Activated naive CD8-positive, alpha-beta T cell treated with anti-CD3 and anti-CD28 coated beads, Interleukin-2, amount 50 U/mL, for 24 hours (primary cell): ENCODE measurements at places on chromosomes 6 and 20.

DNA sequence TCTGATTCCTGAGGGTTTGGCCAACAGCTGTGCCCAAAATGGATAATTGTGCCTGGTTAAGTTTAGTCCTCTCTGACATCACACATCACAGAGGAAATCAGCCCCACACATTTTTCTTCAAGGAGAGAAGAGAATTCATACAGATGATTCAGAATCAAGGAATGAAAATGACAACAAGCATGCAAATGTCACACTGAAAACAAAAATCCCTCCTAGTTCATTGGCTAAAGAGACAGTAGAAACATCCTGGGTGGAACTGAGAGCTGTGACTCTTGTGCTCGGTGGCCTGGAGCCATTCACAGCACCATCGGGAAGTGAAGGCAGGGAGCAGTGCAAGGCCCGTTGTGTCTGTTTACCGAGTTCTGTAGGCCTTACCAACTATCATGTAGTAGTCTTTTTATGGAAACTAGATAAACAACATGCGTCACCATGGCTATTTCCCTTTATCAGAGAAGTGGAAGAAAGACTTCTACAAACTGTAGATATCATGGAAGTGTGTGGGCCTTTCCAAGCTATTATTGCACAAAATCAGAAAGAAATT is 81.7 kb upstream of the TENT5A start:
- no peak for DNase-seq

- DNase-seq = no peak
Observed at GRCh38 chr6:27238010-27238983, 9.2 kb upstream of the PRSS16 start.

- no peak for DNase-seq
Observed at GRCh38 chr20:28562510-28562898, 2695.0 kb upstream of the DEFB115 start.

- DNase-seq = no peak
Observed at GRCh38 chr6:116797585-116797984, 31.3 kb downstream of the GPRC6A start.

GRCh38 chr6:119446115-119446554 is 96.6 kb upstream of the MAN1A1 start:
- no peak for DNase-seq

DNA sequence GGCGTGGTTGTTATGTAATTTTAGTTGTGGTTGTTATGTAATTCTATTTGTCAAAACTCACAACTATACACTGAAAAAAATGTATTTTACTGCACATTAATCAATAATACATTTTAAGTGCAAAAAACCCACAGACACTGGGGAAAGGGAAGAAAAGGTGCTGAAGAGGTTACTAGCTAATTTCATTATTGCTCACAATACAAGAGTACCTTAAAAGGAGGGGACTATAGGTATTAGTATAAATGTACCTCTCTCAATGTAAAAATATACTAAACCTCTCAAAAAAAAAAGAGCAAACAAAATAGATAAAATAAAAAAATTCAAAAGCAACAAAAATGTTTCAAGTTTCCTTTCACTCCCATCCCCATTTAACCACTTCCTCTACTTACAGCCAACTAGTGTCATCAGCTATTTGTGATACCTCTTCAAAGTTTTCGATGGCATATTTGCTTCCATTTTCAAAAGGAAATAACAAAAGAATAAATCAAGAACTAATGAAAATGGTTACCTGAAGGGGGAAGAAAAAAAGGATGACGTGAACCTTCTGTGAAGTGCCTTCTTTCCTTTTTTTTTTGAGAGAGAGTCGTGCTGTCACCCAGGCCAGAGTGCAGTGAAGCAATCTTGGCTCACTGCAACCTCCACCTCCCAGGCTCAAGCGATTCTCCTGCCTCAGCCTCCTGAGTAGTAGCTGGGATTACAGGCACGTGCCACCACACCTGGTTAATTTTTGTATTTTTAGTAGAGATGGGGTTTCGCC is 30.2 kb downstream of the RANBP9 start:
- DNase-seq = no peak

- DNase-seq = no peak
Observed at GRCh38 chr6:1502041-1502440, 107.7 kb upstream of the FOXC1 start.

DNA sequence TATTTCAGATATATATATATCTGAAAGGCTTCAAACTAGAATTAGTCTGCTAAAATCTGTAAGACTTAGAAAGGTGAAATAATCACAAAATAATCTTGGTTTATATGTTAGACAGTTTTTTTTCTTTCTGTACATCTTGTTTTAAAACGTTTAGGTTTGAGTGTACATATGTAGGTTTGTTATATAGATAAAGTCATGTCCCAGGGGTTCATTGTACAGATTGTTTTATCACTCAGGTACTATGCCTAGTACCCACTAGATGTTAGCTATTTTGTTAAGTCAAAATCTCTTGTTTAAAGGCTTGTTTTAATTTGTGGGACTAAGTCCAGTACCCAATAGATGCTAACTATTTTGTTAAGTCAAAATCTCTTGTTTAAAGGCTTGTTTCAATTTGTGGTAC is 1339.0 kb upstream of the CITED2 start:
- DNase-seq = no peak

DNA sequence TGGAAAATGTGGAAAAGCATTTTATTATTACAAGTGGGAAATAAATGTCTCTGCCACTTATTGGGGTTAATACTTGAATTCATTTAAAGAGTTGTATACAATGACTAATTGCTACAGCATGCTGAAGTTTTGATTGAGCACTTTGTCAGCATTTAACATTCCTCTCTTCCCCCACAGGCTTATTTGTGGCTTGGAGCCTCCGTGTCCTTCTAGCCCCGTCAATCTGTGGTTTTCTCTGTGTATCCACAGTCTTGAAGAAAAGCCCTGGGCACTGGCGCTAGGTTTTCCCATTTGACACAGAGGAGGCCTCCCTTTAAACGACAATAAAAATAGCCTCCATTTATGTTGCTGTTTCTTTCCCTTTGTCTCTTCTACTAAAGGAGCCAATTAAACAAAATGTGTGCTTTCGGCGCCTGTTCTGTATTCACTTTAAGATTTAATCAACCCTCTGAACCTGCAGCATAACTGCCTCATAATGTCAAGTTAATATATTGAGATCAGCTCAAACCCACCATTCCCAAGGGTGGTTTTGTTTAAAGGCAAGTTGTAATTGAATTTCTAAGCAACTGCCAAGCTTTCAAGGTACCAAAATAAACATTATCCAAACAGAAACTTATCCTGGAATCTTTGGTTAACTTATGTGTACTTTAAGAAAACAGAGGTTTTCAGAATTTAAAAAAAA is 326.6 kb upstream of the RNF24 start:
- no peak for DNase-seq

GRCh38 chr6:11656491-11656890 is 118.9 kb downstream of the TMEM170B start:
- no peak for DNase-seq

DNA sequence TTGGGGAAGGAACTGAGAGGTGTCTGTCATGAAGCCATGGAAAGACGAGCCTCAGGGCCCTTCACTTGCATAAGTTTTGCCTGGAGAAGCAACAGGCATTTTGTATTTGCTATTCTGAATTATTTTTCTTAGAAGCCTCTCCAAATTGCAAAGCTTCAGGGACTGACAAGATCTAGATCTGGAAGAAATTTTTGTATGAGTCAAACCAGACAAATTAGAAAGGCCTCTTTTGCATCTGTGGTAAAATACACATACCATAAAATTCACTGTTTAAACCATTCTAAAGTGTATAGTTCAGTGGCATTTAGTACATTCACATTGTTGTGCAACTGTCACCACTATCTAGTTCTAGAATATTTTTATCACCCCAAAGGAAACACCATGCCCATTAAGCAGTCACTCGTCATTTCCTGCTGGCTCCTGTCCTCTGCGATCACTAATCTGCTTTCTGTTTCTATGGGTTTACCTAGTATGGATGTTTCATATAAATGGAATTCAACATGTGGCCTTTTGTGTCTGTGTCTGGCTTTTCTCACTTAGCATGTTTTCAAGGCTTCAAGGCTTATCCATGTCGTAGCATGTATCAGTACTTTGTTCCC is 269.1 kb downstream of the PHF3 start:
- DNase-seq = no peak

GRCh38 chr20:21632735-21633053 is 72.8 kb upstream of the PAX1 start:
- no peak for DNase-seq

GRCh38 chr6:148343047-148343782 is 577 bp downstream of the SASH1 start:
- no peak for DNase-seq

GRCh38 chr6:79077715-79078074 is 359 bp downstream of the PHIP start:
- no peak for DNase-seq

DNA sequence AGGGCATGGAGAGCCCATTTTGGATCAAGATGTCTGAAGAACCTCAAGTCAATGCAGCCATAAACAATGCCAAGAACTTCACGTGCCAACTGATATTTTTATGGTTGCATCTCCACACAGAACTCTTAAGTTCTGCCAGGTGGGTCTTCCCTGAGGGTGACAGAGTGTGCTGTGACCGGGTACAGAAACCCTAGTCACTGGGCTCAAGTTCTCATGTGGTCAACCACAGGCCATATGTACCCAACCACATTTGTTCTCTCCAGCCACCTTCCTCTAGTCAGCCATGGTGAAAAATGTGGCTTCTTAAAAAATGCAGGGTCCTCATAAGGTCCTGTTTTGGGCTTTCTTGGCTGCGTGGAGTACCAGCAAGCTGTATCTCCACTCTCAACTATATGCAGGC is 48.9 kb downstream of the CLIC5 start:
- no peak for DNase-seq

DNA sequence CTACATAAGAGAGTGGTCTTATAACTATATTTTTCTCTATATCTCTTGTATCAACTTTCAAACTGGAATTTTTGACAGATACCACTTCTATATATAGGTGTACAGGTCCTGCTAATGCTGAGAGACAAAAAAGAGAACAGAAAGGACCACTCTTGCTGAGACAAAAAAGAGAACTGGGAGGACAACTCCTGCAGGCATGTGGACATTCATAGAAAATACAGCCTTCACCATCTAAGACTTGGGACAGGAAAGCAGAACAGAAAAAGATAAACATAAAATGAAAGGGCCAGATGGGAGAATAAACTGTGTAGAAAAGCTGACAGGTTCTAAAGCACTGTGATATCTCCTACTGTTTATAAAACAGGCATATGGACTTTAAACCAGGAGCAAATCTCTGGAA is 541.0 kb upstream of the ADGRB3 start:
- DNase-seq = no peak

- DNase-seq = no peak
Observed at GRCh38 chr6:110626442-110626841, 150.0 kb upstream of the SLC22A16 start.

DNA sequence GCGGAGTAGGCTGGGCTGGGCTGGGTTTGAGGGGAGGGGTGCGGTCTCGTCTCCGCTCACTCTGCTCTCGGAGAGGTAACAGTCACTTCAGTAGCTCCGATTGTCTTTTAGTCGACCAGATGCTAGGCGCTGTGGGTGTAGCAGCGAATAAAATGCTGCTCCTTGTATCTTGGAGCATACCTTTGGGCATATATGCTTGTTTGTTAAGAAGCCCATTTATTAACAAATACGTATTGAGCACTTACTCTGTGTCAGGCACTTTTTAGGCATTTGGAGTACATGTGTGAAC is 545 bp downstream of the ACTR5 start:
- peak; percentile 42 for DNase-seq

DNA sequence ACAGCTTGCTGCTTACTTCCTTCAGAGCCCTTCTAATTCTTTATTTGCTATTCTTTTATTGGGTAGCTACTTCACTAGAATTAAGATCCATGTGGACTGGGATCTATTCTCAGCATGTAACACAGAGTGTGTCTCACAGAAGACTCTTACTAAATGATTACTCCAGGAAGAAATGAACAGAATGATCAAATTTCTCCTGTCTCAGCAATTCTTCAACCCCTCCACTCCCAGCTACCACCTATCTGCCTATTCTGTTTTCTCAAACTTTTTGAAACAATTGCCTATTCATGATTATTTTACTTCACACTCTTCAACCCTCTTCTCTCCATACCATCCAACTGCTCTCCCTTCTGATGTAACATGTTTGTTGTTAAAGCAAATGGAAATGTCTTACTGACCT is 132.6 kb downstream of the BTBD9 start:
- no peak for DNase-seq

DNA sequence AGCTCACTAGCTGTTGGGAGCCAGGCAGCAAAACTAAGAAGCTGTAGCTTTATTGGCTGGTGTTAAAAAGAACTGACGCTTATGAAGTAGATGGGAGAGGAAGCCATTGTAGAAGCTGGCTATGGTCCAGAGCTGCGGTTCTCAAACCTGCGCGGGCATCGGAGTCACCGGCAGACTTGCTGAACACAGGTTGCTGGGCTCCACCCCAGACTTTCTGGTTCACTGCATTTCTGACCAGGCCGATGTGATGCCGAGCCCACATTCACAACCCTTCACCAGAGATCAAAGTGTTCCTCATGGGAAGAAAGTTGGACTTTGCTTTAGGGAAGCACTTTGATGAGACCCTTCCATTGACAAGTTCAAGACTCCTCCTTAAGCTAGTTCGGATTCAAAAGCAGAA is 231.6 kb downstream of the QKI start:
- DNase-seq = no peak

DNA sequence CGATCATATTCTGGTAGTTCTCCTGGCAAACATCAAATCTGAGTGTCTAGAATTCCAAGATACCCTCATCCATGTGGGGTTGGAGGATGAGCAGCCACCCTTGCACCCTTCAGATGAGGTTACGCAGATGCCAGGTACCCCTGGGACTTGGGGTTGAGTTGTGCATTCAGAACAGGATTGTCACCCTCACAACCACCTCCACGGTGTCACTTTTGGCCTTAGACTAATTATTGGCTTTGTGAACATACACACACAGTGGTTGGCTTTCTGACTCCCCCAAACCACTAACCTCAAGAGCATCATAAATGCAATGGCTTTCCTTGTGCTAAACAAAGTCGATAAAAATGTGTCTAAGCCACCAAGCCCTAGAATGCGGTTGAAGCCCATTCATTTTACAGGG is 2.9 kb upstream of the F13A1 start:
- no peak for DNase-seq

GRCh38 chr6:28543651-28544610 is 18.2 kb downstream of the GPX5 start:
- DNase-seq = peak; percentile 27

GRCh38 chr20:63955827-63956663 is at the start of gene UCKL1:
TSS of gene UCKL1 (minus strand) at chr20:63956416. CDS start at chr20:63956372, 44 bp downstream.
- DNase-seq = peak; percentile 88

DNA sequence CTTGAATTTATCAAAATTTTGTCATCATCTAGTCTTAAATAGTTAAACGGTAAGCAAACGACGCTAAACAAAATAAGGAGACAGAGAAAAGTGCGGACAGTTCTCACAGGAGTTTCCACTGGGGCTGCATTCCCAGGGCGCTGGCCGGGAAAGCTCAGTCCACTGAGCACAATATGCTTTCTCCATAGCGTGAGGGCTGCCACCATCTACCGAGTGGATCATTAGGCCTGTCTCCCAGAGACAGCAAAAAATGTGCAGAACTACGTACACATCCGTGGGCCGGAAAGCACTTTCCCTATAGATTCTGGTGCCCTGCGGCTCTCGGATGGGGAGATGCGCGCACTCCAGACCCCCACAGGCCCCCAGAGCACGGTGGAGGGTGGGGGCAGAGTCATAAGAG is 84.9 kb downstream of the THBS2 start:
- DNase-seq = no peak
